ENCODE measurements at places on chromosomes 12 and 14.

- DNase-seq, result no peak
These were observed 169.2 kb downstream of the APAF1 start for GRCh38 chr12:98814254-98814653.

- no peak for DNase-seq
These were observed 630.0 kb upstream of the TBX3 start for GRCh38 chr12:115313929-115314328.

GRCh38 chr12:9940375-9940774, 8.2 kb upstream of the CLEC2A start:
- DNase-seq, result no peak

DNA sequence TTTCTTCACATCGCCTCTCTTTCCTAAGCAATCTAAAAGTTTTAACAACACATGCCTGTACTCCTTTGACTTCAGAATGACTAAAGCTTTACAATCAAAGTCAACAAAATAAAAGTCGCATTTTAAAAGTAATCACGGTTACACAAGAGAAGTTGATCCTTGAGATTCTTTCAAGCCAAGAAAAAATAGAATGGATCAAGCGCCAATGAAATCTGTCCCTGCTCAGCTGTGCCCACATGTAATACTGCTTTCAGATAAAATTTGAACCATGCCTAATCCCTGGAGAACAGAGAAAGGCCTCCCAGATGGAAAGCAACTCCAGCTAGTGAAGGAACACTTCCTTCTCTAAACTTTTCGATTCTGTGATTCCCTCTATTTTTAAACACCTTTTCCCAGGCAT, 113.1 kb downstream of the FBXL14 start:
- no peak for DNase-seq

GRCh38 chr12:69533844-69534243, 51.4 kb upstream of the CCT2 start:
- DNase-seq, result no peak

GRCh38 chr12:3186546-3187215, 109.5 kb downstream of the TSPAN9 start:
- no peak for DNase-seq

DNA sequence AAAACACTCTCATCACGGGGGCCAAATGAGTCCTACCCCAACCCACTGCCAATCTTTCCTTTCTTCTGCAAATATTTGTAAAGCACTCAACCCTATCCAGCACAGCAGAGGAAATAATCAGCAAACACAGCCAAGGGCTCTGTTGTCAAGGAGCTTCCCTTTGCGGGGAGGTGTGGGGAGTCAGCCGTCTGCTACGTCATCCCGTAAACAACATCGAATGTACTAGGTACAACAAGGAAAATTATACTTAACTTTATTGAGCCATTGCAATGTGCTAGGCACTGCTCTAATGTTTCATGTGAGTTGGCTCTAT, 22.8 kb downstream of the TMEM63C start:
- no peak for DNase-seq

DNA sequence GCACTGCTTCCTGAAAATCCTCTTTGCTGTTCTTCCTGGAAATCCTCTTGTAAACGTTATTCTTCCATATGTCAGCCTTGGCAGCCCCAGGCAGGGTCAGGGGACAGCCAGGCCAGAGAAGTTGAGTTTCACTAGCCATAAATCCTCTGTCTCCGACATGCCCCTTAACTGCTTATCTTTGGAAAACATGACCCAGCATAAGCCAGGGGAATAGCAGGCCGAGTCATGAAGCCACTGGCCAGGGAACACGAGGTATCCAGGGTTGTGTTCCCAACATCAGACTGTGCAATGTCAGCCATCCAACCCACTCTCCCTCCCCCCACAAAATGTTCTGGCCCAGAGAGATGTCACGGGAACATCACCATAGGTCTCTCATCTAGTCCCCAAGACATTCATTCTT, 453.9 kb downstream of the MED13L start:
- no peak for DNase-seq

DNA sequence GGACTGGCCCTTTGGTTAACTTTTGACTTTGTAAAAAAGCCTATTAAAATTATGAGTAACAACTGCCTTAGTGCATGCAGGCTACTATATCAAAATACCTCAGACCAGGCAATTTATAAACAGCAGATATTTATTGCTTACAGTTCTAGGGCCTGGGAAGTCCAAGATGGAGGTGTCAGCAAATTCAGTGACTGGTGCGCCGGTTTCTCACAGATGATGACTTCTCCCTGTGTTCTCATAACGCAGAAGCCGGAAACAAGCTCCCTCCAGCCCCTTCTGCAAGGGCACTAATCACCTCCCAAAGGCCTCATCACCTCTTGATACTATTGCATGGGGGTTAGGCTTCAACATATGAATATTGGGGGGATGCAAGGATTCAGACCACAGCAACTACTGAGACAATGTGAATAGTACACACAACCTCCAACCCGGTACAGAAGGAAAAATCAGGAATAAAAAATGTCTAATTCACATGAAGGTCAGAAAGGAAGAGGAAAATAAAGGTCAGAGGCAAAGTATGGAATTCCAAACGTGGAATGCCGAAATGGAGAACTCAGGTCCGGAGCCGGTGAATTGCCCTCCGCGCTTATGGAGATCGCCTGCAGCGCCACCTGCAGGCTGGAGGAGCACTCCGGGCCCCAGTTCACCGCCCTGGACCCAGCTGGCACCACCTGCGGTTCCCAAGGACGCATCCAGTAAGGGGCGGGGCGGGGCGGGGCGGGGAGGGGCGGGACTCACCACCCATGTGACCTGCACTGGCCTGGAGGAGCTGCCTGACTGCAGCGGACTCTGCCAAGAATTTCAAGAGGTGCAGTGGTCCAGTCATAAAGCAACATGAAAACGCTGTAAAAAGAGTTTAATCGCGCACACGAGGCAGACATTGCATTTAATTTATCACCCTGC, 203.4 kb downstream of the KIF26A start:
- no peak for DNase-seq

DNA sequence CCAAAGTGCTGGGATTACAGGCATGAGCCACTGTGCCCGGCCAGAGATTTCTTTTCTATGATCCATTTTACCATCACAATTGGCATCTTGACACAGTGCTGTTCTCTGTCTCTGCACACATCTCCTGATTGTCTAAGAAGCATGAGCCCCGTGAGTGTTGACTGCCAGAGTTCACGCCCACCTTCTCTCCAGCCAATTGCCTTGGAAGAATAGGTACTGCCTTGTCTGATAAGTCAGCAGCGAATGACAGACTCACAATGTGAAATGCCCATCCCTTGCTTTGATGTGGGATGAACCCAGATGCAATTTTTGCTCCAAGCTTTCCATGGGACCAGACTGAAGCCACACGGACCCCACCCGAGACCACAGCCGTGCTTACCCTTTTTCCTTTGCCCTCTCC, 19.3 kb downstream of the EIF5 start:
- DNase-seq, result no peak

DNA sequence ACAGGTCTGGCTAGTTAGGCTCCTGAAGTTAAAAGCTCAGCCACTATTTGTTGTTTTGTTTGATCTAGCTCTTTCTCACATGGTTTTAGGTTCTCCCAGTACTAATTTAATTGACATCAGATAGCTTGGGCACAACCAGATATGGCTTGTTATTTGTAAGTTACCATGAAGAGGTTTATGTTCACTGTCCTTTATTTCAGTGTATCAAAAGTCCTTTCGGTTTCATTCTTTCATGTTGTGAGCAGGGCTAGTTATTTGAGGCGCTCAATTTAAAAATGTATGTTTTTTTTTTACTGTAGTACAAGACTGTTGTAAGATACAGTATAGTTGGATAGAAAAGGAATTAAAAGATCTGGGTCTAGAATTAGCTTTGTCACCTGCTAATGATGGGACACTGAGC, 7.0 kb downstream of the GPX2 start:
- no peak for DNase-seq

DNA sequence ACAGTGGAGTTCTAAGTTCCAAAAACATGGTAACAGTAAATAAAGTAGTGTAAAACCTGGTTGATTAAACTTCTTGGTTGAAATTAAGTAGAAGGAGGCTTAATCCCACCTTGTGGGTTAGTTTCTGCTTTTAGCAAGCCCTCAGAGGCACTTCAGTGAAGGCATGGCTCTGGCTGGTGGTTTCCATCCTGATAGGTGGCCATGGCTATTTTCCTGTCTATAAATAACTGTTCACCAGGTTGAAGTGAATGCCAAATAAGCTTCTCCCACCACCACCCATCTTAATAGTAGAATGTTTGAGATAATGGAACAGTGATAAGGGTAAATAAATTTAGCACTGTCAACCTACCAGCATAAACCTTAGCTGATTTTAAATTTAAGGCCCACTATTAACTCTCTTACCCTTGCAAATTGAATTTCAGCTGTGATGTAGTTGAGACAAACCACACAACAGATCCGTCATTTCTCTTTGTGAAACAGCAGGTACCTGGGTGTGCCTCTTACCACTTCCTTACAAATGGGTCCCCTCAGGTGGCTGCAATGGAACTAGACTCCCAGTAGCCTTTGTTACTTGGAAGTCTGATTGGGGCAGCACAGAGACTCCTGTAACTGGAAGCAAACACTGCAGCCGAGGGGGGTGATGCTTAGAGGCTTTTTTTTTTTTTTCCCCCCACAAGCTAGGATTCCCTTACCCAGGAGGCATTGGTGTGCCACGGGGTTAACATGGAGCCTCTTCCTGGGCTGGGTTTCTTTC, 41.4 kb downstream of the DAAM1 start:
- no peak for DNase-seq

DNA sequence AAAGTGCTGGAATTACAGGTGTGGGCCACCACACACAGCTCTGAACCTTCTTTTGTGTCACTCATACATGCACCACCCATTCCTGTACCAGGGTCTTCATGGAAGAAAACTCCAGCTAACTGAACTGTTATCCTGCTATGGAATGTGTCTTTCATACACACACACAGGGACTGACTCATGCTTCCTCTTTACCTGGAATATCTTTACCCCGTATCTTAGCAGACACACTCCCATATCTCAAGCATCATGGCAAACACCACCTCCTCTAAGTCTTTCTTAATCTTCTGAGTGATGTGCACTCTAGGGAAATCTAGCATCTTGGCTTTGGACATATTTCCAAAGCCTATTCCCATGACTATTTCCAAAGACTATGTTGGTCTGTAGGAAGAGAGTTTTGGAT, 35.0 kb upstream of the DTX1 start:
- no peak for DNase-seq

- DNase-seq, result no peak
These were observed 86.3 kb upstream of the NID2 start for GRCh38 chr14:52154992-52155650.

DNA sequence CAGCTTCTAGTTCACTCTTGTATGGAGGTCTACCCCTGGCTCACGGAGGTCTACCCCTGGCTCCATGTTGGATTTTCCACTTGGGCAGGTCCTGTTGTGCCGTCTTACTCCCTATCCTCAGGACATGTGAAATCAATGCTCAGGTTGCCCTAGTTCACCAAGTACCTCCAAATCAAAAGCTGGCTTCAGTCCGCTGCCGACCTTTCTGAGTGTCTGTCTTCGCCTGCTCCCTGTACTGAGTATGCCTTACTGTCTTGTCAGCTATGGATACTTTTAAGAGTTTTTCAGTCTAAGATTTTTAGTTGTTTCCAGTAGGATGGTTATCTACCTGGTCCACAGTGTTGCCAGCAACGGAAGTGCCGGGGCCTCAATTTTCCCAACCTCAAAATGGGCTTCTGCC, 40.1 kb upstream of the BCL11B start:
- no peak for DNase-seq

GRCh38 chr14:71478542-71478941, 453.7 kb upstream of the RGS6 start:
- no peak for DNase-seq

DNA sequence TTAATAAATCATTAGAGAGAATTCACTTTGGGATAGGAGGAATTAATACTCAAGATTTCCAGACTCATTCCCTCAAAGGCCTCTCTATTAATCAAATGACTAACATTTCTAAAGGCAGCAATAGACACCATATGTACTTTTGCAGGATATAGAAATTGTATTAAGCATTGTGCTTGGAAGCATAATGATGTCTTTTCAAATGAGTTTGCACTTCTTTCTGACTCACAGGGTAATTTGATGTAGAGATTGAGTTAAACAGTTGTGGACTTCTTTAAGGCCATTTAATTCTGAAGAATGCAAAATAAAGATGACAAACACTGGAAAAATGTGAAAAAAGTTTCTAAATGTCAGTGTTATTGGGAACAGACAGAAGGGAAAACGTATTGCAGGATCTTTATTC, 63.4 kb upstream of the CSRP2 start:
- DNase-seq, result no peak

DNA sequence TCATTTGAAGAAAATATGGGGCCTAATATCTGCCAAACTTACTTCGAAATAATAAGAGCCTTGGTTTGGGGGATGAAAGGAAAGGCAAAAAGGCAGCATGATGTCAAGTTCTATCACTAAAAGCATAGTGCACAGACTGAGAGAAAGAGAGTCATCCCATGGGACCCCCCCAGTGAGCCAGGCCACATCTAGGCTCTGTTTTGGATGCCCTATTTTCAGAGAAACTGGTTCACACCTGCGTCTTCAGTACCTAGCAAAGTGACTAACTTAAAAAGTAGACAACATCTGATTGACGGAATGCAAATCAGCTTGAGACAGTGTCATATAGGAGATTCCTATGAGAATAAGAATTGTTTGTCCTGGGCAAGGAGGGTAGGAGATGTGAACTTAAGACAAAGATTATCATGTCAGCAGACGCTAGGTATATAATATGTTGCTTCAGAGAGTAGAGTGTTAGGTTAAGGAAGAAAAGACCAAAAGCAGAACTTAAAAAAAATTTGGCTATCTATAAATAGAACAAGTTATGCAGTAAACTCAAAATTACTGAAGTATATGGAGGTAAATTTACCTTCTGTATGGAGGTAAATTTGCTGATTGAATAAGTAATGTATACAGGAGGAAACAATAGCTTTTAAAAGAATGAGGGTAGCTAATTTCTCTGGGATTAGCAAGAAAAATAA, 148.2 kb downstream of the SLC41A2 start:
- DNase-seq, result no peak

DNA sequence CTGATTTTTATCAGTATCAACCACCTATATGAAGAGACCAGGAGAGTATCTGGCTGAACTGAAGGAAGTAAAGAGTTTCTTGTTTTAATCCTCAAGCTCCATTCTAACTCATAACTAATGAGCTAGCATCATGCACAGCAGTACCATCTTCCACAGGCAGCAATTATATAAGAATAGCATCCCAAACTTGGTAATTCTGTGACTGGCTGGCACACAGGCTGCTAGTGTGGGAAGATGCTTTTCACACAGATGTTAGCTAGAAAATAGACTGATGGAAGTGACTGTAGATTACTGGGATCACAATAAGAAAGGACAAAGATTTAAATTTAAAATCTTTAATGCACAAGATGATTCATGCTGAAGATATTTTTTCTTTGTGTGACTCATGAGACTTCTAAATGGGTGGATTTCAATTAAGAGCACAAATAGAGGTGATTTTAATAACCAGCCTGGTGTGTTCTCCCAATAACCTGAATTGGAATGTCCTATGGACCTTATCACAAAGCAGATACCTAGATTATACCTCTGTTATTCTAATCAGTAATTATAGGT, 417.7 kb upstream of the ATXN7L3B start:
- no peak for DNase-seq

GRCh38 chr14:101878822-101879528, 85.4 kb upstream of the DYNC1H1 start:
- no peak for DNase-seq

Measured in activated CD4-positive, CD25-positive, alpha-beta regulatory T cell treated with anti-CD3 and anti-CD28 coated beads, Interleukin-2, amount 50 U/mL, for 72 hours (primary cell).